Activated naive CD4-positive, alpha-beta T cell (primary cell): ENCODE measurements at places on chromosomes 6 and 20.

- DNase-seq: no peak
These were observed 314 bp downstream of the FARS2 start for GRCh38 chr6:5261545-5262109.

DNA sequence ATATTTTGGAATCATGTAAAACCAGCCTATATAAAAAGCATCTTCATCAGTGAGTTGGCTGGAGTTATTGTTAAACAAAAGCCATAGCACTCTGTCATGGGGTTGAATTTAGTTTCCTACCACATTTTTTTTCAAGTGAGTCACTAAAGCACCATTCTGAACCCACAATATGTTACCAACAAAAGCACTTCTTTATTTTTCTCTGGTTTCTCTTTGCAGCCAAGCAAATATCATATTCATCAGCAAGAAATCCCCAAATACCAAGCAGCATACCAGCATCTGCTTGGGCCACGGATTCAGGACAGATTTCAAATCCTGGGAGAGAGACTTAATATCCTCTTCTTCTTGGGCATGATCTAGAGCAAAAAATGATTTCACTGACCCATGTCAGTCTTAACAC lies 441.4 kb downstream of the BCKDHB start:
- no peak for DNase-seq

DNA sequence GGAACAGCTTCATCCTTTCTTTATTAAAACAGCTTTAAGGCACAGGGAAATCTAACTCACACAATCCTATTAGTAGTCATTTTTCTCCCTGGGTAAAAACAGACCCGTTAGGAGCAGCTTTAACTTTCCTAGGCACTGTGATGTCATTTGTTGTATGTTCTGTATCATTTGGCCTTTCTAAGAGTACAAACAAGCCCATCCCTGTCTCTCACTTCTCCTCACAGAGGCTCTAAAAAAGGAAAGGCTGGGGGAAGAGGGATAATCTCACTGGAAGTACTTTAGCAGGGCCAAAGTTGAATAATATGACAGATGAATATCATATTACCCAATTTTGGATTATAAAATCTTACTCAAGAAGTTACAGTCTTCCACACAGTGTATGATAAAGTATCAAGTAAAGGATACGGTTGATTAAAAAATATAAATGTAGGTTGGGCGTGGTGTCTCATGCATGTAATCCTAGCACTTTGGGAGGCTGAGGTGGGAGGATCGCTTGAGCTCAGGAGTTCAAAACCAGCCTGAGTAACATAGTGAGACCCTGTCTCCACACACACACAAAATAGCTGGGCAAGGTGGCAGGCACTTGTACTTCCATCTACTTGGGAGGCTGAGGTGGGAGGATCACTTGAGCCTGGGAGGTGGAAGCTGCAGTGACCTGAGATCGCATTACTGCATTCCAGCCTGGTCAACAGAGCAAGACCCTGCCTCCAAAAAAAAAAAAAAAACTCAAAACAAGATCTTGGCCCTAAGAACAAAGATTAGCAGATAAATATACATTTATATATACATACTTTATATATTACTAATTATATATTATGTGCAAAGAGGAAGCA lies 7.9 kb downstream of the NUDT3 start:
- no peak for DNase-seq

DNA sequence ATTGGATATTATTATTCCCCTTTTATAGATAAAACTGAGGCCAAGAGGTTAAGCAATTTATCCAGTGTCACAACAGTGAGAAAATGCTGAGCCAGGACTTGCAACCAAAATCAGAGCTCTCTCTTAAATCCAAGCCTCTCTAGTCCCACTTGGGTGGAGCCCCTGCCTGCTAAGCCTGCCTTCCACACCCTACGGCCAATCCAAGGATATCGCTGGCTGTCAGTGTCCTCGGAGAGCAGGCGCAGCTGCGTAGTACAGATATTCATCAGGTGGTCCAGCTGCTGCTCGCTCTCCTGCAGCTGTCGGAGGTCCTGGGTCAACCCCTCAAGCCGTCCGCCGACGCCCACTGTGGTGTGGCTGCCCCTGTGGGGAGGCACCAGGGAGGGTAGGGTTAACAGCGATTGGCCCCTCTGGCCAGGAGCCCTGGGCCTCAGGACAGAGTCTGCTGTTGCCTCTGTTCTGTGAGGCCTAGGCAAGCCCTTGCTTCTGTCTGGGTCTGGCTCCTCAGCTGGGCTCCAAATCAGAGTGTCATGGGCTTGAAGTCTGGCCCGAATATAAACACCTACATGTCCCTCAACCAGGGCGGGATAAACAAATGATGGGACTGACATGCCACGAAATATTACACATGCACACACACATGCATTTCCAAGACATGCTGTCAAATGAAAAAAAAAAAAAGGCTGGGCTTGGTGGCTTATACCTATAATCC lies 3.9 kb upstream of the NECAB3 start:
- no peak for DNase-seq

- no peak for DNase-seq
These were observed 39.8 kb upstream of the CENPW start for GRCh38 chr6:126300126-126300525.

- no peak for DNase-seq
These were observed 9.9 kb upstream of the KCNK15 start for GRCh38 chr20:44735816-44736169.

DNA sequence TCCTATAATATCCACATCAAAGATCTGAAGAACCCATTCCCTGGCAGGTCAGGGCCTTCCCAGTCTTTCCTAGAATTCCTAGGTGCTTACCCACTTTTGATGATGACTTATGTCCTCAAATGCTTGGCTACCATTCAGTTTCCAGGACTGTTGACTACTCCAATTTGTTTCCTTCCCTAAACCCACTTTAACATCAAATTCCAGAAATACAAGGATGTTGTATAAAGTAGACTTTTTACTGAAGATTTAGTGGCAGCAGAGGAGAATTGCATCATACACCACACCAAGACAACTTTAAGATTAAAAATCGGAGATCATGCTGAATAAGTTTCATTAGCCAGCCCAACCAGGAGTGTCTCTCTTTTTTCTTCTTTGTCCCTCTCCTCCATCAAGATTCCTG lies 203.3 kb upstream of the LAMP5 start:
- no peak for DNase-seq

DNA sequence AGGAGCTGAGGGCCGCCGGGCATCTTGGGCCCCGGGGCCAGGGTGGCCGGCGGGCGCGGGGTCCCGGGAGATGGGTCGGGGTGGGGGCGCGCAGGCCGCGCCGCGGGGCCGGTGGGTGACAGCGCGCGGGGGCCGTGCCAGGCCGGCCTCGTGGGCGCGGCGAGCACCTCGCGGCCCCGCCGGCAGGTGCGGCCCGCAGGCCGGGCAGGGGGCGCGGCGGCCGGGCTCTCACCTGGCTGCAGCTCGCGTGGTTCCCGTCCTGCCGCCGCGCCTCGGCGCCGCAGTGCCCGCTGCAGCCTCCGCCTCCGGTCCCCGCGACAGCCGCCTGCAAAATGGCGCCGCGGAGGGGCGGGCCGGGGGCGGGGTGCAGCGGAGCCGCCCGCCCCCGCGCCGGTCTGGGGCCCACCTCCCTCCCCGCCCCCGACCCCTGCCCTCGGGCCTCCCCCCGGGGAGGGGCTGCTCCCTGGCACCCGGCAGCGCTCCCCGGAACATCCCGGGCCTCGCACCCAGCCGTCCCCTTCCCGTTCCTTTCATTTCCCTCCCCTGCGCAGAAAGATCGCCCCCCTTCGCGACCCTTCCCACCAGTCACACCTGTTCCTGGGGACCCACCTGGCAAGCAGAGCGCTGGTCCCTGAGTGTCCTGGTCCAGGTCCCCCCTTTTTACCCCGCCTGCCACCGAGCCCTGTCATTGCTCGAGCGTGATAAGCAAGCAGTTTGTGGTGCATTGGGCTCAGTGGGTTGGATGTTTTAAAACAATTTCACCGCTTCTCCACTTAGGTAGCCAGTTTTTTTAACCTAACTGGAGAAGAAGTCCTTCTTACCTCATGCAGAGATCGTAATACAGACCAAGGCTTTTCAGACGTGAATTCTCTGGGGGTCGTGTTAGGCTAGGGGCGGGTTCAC lies at the start of gene SLC23A2:
Gene SLC23A2, minus strand, starts transcription at position 337 of the 903 bp plus-strand sequence. CDS start 68,948 bp downstream, outside the sequence.
- peak; percentile 13 for DNase-seq

DNA sequence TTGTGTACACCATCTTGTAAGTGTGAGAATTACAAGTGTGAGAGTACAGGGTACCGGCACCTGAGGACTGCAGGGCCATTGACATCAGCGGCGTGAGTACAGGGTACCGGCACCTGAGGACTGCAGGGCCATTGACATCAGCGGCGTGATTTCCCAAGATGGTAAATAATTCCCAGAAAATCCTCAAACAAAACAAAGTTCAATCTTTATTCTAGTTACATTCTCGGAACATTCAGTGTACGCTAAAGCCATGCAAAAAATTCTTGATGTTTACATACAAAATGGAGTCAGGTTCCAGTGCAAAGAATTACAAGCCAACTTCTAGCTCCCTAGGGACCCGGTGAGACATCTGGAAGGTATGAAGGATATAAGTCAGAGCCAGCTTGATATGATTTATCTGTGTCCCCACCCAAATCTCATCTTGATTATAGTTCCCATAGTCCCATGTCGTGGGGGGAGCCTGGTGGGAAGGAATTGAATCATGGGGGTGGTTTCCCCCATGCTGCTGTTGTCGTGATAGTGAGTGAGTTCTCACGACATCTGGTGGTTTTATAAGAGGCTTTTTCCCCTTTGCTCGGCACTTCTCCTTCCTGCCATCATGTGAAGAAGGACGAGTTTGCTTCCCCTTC lies 172.7 kb downstream of the TTLL2 start:
- no peak for DNase-seq

- no peak for DNase-seq
These were observed 108.7 kb upstream of the TMEM170B start for GRCh38 chr6:11428895-11429294.

DNA sequence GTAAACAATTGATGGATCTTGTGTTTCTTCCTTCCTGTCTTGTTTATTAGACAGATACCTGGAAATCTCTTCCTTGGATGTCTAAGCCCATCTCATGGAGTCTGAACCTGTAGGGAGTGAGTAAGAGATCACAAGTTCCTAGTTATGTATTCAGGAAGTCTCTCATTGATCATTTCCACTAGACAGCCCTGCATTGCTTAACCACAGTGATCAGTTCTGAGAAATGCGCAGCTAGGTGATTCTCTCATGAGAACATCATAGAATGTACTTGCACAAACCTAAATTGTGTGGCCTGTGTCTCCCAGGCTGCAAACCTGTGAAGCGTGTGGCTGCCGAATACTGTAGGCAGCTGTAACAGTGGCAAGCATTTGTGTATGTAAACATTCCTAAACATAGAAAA lies 39.1 kb downstream of the FAM120B start:
- no peak for DNase-seq

DNA sequence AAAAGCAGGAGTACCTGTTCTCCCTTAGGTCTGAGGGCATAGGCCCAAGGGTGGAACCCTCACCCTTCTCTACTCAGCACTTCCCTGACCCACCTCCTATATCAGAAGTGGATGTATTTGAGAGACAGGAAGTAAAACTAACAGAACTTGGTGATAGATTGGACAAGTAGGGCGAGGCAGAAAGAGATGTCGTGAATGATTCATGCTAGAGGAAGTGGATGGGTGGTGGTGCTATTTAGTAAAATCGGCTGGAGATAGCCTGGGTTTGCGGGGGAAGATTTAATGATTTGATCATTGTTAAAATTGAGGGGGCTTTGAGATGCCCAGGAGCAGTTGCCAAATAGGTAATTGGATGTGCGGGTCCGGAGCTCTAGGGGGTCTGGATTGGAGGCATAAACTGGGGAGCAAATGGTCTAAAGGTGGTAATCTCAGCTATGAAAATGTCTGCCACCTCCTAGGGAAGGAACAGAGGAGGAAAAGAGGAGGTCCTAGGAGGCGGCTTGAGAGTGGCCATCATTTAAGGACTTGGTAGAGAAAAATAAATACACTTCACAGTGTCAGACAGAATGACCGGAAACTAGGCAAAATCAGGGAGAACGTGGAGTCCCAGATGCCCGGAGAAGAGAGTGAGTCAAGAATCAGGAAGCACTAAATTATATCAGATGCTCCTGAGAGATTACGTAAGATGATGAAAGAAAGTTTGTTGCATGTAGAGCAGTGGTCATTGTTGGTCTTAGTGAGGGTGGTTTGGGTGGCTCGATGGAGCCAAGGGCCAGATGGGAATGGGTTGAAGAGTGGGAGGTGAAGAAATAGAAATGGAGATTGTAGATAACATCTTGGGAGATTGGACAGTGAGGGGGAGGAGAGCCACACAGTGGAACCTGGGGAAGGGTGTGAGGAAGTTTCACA lies 142.0 kb downstream of the CEP57L1 start:
- no peak for DNase-seq

GRCh38 chr6:125220712-125221111 lies 67.1 kb downstream of the TPD52L1 start:
- no peak for DNase-seq

DNA sequence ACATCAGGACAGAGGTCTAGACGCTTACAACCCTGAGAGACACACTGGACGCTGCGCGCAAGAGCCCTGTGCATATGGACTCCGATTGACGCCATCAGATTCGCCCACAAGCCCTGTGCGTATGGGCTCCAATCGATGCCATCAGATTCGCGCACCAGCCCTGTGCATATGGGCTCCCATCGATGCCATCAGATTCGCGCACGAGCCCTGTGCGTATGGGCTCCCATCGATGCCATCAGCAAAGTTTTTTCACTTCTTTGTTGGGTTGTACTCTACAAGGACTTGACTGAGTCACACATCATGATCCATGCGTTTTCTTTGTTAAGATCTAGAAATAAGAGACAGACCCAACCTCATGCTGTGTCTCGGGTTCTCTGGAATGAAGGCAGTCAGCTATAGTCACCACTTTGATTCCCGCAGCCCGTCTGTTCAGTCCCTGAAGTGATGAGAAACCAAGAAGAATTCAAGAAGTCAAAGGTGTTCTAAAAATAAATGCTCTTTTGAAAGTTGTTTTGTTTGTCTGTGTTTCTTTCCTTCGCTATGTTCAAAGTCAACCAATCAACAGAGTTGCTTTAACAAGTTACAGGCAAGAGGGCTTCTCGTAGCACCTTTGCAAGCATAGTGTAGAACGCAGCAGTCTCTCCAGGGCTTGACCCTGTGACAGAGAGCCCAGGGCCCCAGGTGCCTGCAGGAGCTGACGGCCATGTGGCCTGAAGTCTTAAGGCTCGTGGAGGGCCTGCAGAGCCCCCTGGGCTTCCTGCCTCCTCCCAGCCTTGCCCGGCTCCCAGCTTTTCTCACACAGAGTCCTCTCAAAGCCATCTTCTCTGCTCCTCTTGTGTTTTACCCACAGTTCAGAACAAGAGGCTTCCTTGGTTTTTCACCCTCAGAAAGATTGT lies 7.9 kb downstream of the RPS6KA2 start:
- DNase-seq: no peak

DNA sequence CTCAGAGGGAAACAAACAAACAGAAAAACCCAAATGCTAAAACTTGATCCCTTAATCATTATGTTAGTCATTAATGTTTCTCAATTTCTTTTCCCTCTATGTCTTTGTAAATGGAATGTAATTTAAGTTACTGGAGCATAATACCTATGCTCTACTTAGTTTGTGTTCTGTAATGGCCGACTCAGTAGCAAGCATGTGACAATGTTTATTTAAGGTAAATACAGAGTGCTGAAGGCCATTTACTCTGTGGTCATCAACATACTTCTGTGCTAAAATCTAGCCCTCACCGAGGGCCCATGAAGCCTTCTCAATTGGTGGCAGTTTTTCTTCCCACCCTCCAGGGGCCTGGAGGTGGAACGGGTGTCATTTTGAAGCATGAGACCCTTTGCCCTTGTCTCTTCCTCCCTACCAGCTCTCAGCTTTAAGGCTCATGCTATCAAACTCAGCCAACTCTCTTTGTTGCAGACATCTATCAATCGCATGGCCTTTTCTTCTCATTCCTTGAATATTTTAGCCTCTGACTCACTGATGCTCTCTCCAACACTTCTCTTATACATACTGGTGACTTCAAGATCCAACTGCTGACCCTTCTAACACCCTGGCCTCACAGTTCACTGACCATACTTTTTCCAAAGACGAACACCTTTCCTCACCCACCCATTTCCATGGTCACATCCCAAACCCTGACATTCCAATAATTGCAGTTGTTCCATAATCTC lies 48.2 kb downstream of the STX7 start:
- no peak for DNase-seq
